ENCODE measurements at places on chromosomes 6 and 20.

GRCh38 chr6:2854396-2854982 is 12.8 kb upstream of the SERPINB1 start:
- peaks cover 66% of the 10 kb centered on the region for H3K4me1 ChIP-seq
- H3K36me3 ChIP-seq, result no peaks in the 10 kb centered on the region
- H3K27ac ChIP-seq, result peak overlapping the region; percentile 80
- no peak for DNase-seq
- H3K4me3 ChIP-seq, result peak overlapping the region; percentile 52

DNA sequence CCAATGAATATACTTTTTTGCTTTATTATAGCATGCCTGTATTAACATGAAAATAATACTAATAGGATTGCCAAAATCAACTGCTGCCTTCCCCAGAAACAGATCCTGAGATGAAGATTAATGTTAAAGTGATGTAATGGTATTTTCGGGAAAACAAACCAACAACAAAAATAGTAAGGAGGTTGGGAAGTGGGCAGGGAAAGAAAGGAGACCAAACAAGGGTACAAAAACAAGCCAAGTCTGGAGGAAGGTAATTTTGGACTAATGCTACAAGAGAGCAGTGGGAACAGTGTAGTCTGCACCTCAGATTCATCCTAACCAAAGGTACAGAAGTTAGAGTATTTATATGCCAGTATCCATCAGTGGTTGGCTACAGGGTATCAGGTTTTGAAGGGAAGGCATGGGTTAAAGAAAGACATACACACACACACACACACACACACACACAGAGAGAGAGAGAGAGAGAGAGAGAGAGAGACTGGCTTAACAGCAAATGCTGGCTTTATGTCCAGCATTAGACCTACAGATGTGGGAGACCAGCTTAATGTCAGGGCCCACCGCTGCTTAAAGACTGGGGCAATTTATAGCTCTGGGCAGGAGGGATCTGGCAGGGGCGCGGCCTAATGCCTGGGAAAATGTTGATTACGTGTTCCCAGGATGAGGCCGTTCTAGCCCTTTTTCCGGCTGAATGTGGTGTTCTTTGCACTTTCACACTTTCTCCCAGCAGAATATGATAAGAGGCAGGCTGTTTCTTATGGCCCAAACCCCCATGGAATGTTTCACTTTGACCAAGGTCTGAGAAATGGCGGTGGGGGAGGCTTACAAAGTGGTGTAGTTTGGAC is 3.8 kb upstream of the SLC17A1 start:
- no peaks in the 10 kb centered on the region for H3K36me3 ChIP-seq
- H3K4me1 ChIP-seq, result no peaks in the 10 kb centered on the region
- H3K27ac ChIP-seq, result no peak overlapping the region
- H3K27me3 ChIP-seq, result peaks cover 30% of the 10 kb centered on the region
- no peak for DNase-seq

GRCh38 chr6:128558021-128558420 is 37.6 kb upstream of the PTPRK start:
- H3K27me3 ChIP-seq, result no peaks in the 10 kb centered on the region
- H3K36me3 ChIP-seq, result no peaks in the 10 kb centered on the region
- DNase-seq, result no peak
- H3K4me3 ChIP-seq, result no peak overlapping the region

DNA sequence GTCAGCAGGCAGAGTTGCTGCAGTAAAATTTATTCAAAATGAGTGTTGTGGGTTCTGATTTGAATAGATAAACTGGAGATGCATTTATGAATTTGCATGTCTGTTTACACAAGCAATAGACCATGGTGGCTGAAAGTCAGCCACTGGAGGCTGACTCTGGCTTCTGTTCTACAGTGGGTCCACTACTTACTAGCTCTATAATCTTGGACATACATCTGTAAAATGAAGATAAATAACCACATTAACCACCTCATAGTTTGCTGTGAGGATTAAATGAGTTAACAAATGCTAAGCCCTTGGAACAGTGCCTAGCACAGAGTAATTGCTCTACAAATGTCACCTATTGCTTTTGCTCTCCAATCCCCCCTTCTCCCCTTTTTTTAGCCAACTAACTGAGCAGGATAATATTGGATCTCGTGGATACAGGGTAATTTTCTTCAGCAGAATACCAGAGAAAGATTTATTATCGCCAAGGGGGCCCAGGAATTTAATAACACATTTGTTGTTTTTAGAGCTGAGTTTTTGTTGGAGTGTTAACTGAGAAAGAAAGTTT is 1.4 kb upstream of the PM20D2 start:
- no peaks in the 10 kb centered on the region for H3K27me3 ChIP-seq
- no peak overlapping the region for H3K27ac ChIP-seq
- no peak for DNase-seq
- H3K36me3 ChIP-seq, result peaks cover 3% of the 10 kb centered on the region
- peaks cover 51% of the 10 kb centered on the region for H3K4me1 ChIP-seq

DNA sequence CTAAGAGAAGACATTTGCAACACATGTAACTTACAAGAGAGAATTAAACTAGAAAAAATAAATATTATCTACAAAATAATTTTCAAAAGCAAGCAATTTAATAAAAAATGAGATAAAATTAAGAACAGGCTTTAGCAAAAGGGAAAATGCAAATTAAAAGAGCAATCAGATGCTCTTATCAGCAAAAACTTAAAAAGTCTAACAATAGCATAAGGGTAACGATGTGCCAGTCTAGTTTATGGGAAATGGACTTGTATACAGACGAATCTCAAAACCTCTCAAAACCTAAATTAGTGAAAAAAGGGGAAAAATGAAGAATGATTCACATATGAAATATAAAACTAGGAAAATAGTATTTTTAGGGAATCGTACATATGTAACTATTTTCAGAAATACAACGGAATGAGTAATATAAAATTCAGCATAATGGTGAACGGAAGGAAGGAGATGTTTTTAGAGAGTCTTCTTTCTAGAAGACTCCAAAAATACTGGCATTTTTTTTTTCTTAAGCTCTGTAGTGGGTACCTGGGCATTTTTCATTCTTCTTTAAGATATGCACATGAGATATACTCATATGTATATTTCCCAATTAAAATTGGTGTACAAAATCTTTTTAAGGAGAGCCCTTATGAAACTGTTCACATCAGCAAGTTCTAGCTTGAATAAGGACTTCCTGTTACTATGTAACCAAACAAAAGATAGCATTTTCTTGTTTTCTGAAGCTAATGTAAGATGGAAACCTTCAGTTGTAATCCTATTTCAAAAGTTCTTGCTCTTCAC is 927 bp upstream of the MANEA start:
- no peaks in the 10 kb centered on the region for H3K27me3 ChIP-seq
- peak overlapping the region; percentile 74 for H3K4me3 ChIP-seq
- H3K27ac ChIP-seq, result peak overlapping the region; percentile 90
- H3K4me1 ChIP-seq, result peaks cover 37% of the 10 kb centered on the region

Data from left ventricle myocardium inferior (tissue), 1 donor.